Fibroblast of skin of scalp (primary cell): ENCODE measurements at places on chromosomes 2 and 18.
A peak's percentile ranks its signal among the peaks of the same experiment; 100 is the strongest.

DNA sequence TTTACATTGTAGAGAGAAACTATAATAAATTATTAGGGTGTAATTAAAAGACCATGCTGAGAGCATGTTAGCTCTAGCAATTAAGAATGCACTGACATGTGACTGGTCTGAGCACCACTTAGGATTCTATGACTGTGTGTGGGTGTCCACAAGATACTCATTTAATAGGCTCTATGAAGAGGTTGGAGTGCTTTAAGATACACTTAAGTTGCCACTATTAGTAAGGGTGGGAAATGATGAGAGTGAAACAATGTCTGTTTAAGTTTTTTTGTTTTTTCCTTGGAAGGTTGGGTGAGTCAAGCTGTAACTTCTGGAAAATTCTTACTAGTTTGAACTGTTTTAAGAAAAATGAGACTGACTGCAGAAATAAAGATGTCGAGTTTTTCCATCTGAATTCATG is 1.8 kb upstream of the FAP start:
- DNase-seq, result peak; percentile 31

DNA sequence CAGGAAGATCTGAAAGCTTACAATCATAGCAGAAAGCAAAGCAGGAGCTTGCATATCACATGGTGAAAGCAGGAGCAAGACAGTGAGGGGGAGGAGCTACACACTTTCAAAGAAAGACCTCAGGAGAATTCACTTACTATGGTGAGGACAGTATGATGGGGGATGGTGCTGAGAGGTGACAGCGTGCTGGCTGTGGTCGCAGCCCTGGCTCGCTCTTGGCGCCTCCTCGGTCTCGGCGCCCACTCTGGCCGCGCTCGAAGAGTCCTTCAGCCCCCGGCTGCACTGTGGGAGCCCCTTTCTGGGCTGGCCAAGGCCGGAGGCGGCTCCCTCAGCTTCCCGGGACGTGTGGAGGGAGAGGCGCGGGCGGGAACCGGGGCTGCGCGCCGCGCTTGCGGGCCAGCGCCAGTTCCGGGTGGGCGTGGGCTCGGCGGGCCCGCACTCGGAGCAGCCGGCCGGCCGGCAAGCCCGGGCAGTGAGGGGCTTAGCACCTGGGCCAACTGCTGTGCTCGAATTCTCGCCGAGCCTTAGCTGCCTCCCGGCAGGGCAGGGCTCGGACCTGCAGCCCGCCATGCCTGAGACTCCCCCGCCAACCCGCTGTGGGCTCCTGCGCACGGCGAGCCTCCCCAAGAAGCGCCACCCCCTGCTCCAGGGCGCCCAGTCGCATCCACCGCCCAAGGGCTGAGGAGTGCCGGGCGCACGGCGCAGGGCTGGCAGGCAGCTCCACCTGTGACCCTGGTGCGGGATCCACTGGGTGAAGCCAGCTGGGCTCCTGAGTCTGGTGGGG is 131.9 kb upstream of the SPATS2L start:
- DNase-seq, result no peak

DNA sequence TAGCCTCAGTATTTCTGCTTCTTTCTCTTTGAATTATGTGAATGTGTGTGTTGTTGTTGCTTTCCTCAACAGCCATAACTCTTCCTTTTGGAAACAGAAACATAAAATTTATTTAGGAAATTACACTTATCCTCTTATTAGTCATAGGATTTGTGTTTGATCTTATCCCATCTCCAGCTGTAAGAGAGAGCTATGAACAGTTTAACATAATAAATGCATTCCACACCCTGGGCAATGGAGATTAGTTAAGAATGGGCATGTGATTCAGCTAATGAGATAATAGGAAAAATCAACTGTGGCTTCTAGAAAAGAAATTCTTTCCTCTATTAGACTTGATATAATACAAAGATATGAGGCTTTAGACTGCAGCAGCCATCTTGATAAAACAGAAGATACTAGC is 55.0 kb downstream of the SCN7A start:
- no peak for DNase-seq

- no peak for DNase-seq
Observed at GRCh38 chr2:159130302-159130701, 156.2 kb downstream of the WDSUB1 start.

- no peak for DNase-seq
Observed at GRCh38 chr2:114940785-114941458, 498.5 kb downstream of the DPP10 start.

- no peak for DNase-seq
Observed at GRCh38 chr2:68309426-68309825, 10.3 kb downstream of the CNRIP1 start.

GRCh38 chr2:48120759-48121242 is 214.5 kb upstream of the FBXO11 start:
- DNase-seq, result no peak

DNA sequence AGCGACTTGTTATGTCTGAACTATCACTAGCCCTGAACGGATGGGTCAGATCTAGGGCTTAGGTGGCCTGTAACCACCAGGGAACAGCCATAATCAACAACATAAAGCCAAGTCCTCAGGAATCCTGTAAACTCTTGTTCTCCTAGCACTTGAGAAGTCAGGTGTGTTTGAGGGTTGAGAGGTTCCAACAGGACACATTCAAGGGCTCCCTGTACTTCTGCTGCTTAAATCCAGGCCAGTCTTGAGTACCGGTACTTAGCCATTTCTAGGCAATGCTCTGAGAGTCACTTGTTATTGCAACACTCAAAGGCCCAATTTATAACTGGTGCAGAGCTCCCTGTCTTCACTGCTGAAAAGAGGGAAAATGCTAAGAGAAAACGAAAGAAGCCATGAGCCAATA is 21.6 kb upstream of the SLC40A1 start:
- no peak for DNase-seq

GRCh38 chr2:238100821-238101771 is 956 bp downstream of the ESPNL start:
- no peak for DNase-seq

- DNase-seq, result peak; percentile 12
Observed at GRCh38 chr2:207796585-207797350, 27.1 kb upstream of the FZD5 start.

- DNase-seq, result no peak
Observed at GRCh38 chr2:11798701-11799435, 52.4 kb downstream of the LPIN1 start.

DNA sequence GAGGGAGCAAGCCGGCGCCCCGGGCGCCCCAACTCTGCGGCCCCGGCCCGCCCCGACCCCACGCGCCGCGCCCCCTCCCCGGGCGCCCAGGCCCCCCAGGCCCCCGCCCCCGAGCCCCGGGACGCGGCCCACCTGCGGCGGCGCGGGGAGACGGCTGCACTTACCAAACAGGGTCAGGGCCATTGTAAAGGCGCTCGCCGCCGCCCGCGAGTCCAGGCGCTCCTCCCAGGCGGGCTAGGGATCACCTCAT is 526 bp downstream of the CHN1 start:
- no peak for DNase-seq

DNA sequence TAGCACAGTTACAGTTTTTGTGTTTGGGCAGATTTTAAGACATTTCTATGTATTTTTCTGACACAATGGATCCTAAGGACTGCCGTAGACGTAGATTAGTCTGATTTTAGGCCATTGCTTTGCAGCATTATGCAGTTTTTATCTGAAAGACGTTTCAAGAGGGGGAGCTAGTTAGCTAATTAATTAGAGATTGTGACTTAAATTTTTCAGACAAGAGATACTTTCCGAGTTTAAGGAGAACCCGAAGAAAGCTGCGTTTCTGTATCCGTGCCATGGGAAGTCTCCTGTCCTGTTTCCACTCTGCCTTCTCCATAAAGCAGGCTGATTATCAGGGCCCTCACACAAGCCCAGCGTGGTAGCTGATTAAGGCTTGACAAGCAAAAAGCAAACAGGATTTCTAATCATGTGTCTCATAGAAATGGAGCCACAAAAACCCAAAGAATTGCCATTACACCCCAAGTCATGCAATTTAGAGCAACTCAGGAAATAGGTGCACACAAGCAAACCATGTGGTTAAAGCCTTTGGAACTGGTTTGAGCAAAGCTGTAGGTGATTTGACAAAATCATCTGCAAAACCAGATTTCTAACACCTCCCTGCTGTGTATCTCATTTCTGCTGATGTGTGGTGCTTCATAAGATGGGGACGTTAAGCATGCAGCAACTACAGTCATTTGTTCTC is 808.1 kb downstream of the RNF144A start:
- DNase-seq, result peak; percentile 38

DNA sequence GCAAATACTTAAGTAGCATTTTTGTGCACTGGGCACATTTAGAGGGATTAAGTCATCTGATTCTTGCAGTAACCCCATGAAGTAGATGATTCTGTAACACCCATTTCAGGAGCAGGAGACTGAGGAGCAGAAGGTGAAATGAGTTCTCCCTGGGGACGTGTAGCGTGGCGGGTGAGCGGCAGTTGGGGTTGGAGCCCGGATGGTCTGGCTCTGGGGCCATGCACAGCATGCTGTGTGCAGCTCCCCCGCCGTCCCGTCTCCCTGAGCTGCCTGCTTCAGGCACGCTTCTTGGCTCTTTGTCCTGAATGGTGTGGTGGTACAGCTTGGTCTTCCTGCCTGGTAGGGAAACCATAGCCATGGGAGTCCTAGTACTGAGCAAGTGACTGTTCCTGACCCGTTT is 32.4 kb downstream of the INPP4A start:
- DNase-seq, result no peak

DNA sequence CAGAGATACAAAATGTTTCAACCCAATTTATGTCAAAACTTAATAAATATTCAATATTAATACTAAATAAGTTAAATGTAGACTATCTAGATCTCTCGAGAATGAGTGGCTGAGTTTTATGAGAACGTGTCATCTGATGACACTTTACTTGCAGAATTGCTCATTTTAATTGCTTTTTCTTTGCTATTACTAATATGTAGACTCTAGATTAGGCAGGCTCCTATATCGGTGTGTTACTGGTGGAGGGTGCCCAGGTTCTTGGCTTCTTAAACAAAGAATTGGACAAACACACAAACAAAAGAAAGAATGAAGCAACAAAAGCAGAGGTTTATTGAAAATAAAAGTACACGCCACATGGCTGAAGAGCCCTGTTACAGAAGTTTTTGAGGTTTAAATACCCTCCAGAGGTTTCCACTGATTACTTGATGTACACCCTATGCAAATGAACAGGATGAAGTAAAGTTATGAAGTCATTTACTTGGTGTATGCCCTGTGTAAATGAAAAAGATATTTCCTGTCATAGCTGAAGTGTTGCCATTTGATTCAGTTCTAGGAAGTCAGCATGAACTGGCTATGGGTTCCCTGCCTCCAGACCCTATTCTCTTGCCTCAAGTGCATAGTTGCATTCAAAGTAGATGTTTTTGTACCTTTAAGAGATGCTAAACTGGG is 122.9 kb upstream of the ITGA4 start:
- DNase-seq, result no peak

DNA sequence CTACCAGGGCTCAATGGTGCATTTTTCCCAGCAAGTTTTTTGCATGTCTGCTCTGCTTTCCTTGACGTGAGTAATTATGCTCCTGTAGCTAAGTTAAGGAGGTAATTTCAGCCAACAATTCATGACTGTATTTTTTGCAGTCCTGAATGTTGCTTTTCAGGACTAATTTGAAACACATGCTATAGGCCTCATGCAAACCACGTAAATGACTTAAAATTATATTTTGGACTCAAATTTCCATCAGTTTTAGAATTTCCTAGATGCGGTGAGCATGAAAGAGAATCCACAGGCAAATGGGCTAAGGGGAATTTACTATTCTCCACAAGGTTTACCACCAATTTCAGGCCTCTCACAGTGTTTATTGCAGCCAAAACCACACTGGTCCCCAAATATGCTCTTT is 589.9 kb upstream of the LRRTM1 start:
- DNase-seq, result no peak

- no peak for DNase-seq
Observed at GRCh38 chr2:217964275-217965161, 38.3 kb downstream of the TNS1 start.

DNA sequence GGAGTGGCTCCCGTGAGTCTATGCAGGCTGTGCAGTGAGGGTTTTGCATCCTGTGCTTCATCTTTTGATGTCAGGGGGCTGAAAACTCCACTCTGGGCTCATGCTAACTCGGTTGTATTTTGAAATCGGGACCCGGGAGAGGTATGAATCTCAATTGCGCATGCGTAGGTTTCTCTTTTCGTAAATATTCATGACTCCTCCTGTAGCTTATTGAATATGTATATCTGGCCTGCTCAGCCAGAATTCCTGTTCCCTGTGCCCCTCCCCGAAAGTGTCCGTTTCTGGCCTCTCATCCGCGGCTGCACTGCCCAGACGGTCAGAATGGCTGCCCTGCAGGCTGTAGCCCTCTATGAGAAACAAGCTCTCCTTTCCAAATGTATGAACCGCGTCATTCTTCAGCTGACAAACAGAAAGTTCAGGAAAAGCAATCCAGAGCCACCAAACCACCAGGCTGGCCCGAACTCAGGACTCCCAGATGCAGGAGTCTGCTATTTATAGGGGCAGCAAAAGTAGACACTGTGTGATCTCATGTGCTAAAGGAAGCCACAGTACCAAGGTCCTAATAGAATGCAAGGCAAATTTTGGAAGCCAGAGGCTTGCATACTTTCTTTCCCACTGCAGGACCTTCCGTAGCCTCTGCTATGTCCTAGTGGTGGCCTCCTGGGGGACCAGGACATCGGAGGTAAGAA is 41.7 kb downstream of the AKAIN1 start:
- DNase-seq, result no peak

DNA sequence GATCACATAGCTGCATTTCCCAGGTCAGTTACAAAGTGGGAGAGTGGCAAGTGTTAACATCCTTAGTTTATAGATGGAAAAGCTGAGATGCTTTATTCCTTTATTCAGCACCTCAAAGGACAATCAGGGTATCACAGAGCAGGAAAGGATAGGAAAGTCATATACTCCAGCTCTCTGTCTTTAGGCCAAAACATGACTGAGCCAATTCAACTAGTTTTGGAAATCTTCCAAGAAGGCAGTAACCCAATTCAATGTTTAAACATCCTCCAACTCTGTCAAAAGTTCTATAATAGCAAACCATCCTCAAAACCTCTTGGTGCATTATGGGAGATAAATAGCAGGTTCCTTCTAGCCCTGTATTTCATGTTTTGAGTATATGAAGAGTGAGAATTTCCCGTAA is 25.2 kb downstream of the CASP8 start:
- DNase-seq, result no peak

- DNase-seq, result no peak
Observed at GRCh38 chr2:145065342-145065741, 545.4 kb upstream of the ZEB2 start.

DNA sequence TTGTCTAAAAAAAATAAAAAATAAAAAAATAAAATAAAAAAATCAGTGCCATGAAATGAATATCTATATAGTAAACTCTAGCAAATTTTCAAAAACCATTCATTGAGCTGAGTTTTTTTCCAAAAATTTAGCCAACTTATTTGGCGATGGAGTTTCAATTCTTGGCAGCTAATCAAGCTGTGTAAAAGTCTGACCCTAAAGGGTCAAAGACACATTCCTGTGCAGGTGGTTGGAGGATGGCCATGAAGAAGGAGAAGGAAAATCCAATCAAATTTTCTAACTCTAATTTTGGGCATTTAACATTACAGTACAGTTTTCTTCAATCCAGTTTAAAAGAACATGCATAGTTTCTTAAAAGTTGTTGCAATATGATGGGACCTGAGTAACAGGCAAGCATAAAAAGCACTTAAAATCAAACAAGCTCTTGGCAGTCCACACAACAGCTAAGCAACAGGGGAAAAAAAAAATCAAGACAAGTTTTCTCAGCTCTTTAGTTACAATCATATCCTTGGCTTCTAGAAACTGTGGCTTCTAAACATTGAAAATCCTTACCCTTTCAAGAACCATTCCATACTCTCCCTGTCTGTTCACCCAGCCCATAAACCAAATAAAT is 54.5 kb downstream of the ACVR1 start:
- DNase-seq, result no peak

GRCh38 chr2:152384992-152385391 is 50.0 kb downstream of the FMNL2 start:
- no peak for DNase-seq
